ENCODE measurements at places on chromosomes 5 and 9.
A peak's percentile ranks its signal among the peaks of the same experiment; 100 is the strongest.

DNA sequence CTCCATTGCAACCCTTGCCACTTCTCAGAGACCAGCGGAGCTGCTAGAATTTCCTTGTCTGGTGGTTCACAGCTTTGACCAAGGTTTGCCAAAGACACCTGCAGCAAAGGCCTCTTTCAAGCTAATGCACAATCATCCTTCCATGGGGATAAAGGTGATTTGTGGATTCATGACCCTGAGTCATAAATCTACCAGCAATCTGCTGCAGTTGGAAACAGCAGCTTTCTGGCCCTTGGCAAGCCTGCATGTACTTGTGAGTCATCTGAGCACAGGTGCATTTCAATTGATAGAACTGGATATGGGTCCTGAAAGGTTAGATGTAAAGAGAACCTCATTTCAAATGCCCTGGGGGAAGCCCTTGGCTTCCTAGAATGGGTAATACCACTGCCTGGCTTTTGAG, 21.6 kb upstream of the TCF7 start:
- DNase-seq = no peak

- no peak for DNase-seq
Measured at GRCh38 chr9:97873425-97873824, 20.4 kb downstream of the FOXE1 start.

DNA sequence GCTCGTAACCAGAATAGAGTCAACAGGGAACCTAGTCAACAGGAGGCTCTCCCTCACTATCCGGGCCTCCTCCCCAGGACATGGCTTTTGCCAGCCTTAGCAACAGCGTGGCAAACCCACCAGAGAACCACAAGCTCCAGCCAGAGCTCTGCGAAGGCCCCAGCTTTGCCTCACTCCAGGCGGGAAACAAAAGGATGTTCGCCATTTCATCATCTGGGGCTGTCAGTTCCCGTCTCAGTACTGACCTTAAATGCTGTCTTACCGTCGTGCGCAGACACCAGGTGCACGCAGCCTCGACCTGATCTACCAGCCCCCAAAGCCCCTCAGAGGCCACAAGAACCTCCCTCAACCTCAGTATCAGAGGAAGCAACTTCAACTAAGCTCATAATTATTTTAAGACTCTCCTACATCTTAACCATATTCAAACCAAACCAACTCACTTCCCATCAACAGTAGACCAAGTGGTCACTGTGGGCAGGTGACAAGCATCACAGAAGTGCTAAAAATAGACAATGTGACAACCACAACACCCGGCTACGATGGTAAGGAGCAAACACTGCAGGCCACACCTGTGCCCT, 71.4 kb downstream of the SEMA4D start:
- DNase-seq = no peak

DNA sequence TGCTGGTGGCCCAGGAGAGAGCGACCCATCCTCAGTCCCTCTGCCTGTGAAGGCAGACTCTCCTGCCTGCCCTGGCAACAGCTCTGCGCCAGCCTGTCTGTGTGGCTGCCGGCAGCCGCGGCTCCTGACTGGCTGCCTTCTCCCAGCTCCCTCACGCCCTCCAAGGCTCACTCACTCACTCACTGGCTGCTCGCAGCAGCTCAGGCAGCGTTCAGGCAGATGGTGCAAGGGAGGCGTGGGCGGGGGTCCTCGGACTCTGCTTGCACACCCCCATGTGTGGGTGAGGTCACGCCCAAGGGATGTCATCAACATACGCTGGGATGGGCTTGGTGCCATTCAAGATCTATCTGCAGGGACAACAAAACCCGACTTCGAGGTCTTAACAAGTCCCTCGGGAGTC, 66.7 kb downstream of the DAB2IP start:
- no peak for DNase-seq

GRCh38 chr9:105117234-105117633, 127.2 kb upstream of the SLC44A1 start:
- no peak for DNase-seq

- no peak for DNase-seq
Measured at GRCh38 chr5:74156728-74157383, 483.7 kb downstream of the ENC1 start.

GRCh38 chr5:160438316-160439204, 16.9 kb downstream of the PTTG1 start:
- no peak for DNase-seq

GRCh38 chr5:134136771-134137170, 22.3 kb downstream of the TCF7 start:
- no peak for DNase-seq

DNA sequence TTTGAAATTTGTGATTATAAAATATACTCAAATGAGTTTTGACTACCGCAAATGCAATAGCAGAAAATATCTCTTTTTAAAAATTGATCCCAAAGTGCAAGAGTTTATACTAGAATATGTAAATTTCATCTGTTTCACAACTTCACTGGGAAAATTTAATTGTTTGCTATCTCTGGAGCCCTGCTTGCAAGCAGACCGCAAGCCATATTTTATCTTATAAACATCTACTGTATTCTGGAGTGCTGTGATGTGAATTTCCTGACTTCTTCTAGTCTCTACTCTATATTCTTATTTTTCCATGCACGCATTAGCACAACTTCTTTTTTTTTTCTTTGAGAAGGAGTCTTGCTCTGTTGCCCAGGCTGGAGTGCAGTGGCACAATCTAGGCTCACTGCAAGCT, 98.7 kb downstream of the DROSHA start:
- DNase-seq = no peak

DNA sequence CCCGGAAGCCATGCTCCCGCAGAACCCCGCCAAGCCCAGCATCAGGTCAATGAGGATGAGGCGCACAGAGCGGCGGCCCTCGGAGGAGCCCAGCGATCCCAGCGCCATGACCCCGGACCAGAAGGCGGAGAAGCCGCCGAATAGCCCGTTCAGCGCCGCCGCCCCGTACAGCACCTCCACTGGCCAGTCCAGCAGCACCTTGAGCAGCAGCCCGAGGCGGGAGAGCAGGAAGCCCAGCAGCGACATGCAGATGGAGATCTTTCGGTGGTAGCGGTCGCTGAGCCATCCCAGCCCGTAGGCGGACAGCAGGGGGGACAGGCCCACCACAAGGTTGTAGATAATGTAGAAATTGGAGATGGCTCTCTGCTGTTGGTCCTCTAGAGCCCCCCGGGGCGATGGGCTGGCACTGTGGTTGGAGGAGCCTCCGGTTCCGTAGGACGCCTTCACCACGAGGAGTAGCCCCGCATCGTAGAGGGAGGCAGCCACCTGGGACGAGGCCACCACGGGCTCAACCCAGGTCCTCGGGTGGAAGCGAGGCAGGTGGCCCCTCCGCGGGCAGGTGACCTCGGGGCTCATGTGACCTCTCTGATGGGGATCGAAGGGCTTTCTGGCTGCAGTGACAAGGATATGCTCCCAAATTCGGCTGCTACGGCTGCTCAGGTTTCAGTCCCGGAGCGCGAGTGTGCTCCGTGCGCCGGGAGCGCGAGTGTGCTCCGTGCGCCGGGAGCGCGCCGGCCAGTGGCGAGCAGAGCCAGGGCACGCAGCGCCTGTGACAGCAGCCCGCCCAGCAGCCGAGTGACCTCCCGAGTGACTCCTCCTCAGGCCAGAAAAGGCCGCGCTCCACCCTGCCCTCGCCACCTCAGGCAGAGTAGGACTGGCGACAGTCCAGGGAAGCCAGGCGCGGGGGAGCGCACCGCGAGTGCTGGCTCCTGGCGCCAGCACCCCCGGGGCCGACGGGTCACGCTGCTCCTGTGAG, at the start of gene SLC46A2:
Gene SLC46A2 (minus strand): TSS at position 771 of the 976 bp plus-strand sequence. CDS start 195 bp downstream, at position 576.
- DNase-seq = no peak

GRCh38 chr5:78903861-78904260, 81.2 kb downstream of the ARSB start:
- DNase-seq = no peak

- no peak for DNase-seq
Measured at GRCh38 chr9:129478961-129479630, 141.8 kb downstream of the C9orf50 start.

DNA sequence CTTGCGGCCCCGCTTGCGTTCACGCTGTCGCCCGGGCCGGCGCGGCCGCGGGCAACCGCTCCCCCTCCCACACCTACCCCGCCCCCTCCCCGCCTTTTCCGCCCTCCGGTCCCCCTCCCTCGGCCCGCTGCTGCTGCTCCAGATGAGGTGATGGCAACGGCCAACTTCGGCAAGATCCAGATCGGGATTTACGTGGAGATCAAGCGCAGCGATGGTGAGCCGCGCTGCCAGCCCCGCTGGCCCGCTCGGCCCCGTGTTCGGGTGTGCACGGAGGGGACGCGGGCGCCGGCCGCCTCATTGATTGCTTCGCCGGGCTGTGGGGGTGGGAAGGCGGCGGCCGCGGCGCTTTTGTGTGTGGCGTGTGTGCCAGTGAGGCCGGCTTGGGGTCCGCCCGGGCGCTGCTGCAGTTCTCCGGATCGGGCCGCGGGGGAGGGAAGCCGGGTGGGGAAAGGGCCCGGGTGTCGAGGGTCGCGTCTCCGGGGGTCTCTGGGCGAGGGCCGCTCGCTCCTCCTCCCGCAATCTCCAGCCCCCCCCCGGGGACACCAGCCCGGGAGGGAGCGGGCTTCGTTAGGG, 403 bp downstream of the KIF2A start:
- DNase-seq = no peak

GRCh38 chr5:44388321-44389089, 715 bp downstream of the FGF10 start:
- no peak for DNase-seq

DNA sequence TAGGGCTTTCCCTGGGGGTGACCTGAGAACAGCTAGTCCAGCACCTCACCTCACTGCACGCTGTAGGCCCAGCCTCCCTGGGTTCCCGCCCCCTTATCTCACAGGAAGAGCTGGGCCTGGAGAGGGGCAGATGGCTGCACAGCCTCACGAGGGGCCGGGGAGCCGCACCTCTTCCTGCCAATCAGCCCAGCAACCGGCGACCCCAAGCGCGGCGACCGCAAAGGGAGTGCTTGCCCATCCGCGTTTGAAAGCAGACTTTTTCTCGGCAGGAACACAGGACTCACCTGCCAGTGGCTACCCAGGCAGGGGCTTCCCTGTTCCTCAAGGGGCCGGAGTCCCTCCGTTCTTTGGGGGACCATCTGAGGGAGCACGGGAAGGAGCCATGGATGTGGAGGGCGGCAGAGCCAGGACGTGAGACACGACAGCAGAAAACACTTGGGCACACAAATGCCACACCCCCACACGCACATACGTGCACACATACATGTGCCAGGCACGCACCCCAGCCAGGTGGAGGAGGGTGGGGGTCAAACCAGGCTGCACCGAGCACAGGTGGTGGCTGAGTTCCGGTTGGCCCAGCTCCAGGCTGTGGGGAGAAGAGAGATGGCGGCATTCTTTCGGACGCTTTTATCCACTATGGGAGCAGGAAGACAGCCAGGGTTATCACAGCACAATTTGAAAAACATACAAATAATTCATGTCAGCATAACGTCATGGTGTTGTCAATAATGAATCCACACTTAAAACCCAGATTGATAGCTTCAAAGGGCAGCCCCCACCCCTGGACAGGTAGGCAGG, 11.3 kb downstream of the TMEM250 start:
- DNase-seq = no peak

DNA sequence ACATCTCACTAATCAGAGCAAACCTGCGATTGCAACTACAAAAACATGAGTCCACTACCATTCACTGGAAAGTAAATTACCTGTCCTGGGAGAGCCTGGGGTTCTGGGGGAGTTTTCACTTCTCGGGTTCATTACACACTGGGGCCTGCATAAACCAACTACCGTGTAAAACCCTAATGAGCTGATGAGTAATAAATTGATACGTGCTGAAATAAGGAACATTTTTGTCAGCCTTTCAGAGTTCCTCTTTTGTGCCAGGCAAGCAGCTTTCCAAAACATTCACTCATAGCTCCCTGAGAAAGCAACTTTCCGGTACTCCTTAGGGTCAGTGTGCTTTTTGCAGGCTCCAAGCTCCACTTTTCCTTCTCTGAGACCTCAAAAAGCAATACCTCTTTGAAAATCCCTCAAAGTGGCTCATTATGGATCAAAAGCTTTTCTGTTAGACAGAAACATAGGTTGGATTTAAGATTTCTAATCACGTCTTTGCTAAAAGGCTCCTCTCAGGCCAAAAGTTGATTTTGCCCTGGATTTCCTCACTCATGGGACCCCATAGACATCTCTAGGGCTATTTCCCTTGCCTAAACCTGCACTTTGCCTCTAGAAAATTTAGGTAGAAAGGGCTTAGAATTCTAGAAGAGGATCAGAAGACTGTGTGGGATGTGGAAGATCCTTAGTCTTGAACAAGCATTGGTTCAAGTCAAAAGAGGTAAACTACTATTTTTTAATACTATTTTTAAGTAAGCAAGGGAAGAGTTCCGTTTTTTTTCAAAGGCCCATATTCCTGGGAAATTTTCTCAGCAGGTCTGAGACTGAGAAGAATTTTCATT, 74.8 kb downstream of the ST8SIA4 start:
- DNase-seq = peak; percentile 13

DNA sequence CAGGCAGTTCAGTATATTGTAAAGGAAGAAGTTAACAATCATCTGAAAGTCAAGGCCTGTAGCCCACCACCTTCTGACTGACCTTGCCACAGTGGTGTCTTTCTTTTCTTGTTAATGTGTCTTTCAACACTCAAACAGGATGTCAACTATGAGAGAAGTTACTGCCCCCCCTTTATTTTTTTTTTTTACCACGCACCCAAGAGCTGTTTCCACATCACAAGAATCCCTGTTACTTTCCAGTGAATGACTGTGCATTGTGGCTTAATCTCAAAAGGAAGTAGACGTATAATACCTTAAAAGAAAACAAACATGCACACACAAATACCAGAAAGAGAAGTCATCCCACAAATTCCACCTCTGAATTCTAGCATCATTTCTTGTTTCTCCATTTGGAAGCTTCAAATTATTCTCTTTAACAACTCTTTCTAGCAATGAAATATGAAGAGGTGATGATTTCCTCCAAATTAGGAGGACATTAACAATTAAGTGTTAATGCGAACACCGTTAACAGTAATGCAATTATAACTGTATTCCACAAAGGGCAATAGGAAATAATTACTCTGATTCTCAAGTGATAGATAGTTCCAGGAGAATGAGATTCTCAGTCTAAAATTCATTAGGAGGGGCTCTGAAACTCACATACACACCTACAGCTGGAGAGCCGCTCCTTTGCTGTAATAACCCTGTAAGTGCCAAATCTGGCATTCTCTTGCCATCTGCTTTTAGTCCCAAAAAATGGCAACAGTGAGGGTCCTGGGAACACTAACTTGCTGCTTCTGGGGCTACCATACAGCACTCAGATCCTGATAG, 201.0 kb downstream of the EFNA5 start:
- no peak for DNase-seq

DNA sequence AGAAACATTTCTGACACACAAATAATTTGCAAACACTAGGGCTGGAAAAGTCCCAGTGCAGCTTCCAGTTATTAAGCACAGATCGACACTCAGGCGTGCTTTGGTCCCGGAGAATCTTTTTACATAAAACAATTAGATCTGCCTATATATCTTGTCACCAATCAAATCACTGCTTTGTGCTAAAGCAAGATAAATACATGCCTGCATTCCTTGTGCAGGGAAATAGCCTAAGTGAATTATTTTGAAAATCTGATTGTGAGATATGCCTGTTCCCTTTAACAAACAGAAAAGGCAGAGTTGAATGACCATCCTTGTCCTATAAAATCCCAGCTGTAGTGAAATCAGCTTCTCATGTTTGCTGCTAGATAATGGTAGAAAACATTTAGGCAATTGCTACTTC, 604.4 kb downstream of the CCDC171 start:
- DNase-seq = no peak
